ENCODE measurements at places on chromosomes 6 and 20. TPM values are rescaled to one million over a fixed set of nuclear protein-coding genes. Genes with fewer than 3 reads are reported as not detected.

The TFAP2A gene
- polyA plus RNA-seq: not detected

The BNIP5 gene
- not detected for polyA plus RNA-seq

The TMEM200A gene
- 30.7 TPM for polyA plus RNA-seq

The SALL4 gene
- 1.1 TPM for polyA plus RNA-seq

The TASP1 gene
- polyA plus RNA-seq: 20.2 TPM

The MYLK4 gene
- polyA plus RNA-seq: 1.2 TPM
